ENCODE measurements at places on chromosomes 1 and 21. TPM values are rescaled to one million over a fixed set of nuclear protein-coding genes. Genes with fewer than 3 reads are reported as not detected.

TMOD4 gene
- total RNA-seq: not detected

FAM151A gene
- not detected for total RNA-seq

UBE2Q1 gene
- 26.1 TPM for total RNA-seq

ISG15 gene
- 39.6 TPM for total RNA-seq

AADACL4 gene
- total RNA-seq: not detected

IL19 gene
- not detected for total RNA-seq

GFI1 gene
- 0.65 TPM for total RNA-seq

POU3F1 gene
- total RNA-seq: not detected

MSTO1 gene
- total RNA-seq: 30.5 TPM

LRRC53 gene
- not detected for total RNA-seq

KCNA3 gene
- total RNA-seq: under 0.01 TPM

FLG2 gene
- total RNA-seq: not detected

SMPDL3B gene
- total RNA-seq: 0.09 TPM

CTBS gene
- total RNA-seq: 14.5 TPM

MPZ gene
- 1.2 TPM for total RNA-seq

LRIG2 gene
- total RNA-seq: 17.5 TPM
